ENCODE measurements at places on chromosomes 6 and 20.

GRCh38 chr6:11684901-11685480 is 93.6 kb downstream of the ADTRP start:
- no peak for DNase-seq

- no peak for DNase-seq
Measured at GRCh38 chr6:31010393-31011060, at the start of gene MUC22. Gene MUC22 (plus strand): TSS chr6:31010474. CDS start chr6:31010707, 233 bp downstream.

DNA sequence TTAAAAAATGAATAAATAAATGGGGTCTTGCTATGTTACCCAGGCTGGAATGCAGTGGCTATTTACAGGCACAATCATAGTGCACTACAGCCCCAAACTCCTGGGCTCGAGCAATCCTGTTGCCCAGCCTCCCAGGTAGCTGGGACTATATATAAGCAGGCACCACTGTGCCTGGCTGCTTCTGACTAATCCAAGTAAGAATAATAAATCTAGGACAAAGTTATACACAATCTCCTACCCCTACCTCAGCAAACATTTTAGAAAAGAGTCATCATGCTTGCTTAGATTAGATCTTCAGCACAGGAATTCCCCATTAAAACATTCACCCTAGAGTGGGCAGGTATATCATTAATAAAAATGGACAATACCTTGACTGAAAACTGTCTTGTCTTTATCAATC is 124.6 kb downstream of the REV3L start:
- DNase-seq = no peak

- no peak for DNase-seq
Measured at GRCh38 chr6:163761481-163761880, 347.0 kb downstream of the QKI start.

DNA sequence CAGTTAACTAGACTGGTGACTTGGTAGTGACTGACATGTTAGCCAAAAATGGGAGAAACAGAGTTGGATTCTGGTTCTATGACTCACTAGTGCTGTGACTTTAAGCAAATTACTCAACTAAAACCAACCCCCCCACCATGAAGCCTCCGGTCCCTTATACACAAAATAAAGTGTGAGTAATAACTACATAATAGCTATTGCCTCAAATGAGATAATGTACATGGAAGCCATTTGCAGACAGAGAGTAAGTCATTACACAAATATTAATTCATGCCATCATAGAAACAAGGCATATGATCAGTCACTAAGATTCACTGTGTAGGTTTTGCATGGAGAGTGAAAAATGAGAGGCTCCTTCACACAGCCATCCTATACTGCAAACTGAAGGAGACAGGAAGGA is 111.9 kb downstream of the HIVEP2 start:
- DNase-seq = peak; percentile 57

- DNase-seq = no peak
Measured at GRCh38 chr20:50695135-50695872, 4.0 kb upstream of the RIPOR3 start.

- no peak for DNase-seq
Measured at GRCh38 chr6:81890846-81891245, 138.4 kb upstream of the TENT5A start.

- no peak for DNase-seq
Measured at GRCh38 chr20:53804920-53805894, 211.6 kb upstream of the ZNF217 start.

GRCh38 chr6:79947191-79948186 is at the start of gene ELOVL4:
Gene ELOVL4 (minus strand): TSS chr6:79947553. CDS start chr6:79947279, 274 bp downstream.
- DNase-seq = peak; percentile 76

- no peak for DNase-seq
Measured at GRCh38 chr20:50574108-50574507, 63.9 kb downstream of the PTPN1 start.

- no peak for DNase-seq
Measured at GRCh38 chr6:51429017-51429712, 610.5 kb downstream of the TFAP2B start.

DNA sequence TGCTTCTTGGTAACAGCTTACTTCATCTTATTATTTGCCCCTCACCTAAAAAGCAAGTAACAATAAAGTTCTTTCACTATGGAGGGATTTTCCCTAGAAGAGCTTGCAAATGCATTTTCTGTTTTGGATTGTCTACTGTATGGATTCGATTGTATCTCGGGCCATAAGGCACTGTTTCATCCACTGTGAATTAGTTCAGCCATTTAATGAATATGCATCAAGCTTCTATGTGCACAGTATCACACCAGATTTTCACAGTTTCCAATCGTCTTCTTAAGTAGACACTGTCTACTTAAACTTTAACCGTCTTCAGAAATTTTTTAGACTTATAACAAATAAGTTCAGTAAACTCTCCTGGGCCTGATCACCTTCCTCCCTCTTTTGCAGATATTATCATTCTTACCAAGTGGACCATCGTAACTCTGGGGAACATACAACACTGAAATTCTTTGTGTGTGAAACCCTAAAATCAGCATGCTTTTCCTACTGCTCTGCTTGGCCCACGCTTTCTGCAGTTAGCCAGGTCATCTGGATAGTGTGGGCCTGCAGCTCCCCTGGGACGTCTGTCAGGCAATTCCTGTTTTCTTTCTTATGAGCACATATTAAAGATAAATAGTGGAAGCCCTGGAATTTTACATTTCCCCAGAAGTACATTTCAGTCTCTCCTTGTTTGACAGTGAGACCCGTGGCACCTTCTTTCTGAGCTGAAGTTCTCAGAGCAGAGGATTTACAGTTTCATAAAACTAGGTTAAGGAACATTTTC is 136.5 kb upstream of the PDE10A start:
- no peak for DNase-seq

DNA sequence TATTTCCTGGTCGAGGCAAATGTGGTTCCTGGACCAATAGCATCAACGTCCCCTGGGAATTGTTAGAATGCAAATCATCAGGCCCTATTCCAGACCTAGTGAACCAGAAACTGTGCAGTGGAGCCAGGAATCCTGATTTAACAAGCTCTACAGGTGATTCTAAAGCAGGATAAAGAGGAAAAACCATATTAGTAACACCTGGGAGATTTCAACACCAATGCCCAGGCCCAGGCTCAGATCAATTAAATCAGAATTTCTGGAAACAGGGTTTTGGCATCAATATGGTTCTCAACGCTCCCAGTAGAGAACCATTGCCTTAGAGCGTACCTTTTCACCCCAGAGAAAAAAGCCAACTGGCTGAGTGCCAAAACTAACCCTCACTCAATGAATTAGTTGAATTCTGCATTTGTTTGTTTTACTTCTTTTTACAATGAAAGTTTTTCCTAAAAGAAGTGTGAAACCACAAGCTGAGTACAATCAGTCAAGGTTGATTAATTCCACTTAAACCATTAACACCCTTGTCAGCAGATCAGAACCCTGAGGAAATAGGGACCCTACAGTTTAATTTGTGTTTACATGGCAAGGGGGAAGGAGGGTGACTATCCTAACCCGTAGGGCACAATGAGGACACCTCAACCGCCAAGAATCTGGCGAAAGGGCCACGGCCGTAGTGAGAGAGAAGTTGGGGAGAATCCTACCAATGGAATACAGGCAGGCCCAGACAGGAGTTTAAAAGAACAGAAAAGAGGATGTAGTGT is 34.9 kb upstream of the LOC128125822 start:
- DNase-seq = no peak

DNA sequence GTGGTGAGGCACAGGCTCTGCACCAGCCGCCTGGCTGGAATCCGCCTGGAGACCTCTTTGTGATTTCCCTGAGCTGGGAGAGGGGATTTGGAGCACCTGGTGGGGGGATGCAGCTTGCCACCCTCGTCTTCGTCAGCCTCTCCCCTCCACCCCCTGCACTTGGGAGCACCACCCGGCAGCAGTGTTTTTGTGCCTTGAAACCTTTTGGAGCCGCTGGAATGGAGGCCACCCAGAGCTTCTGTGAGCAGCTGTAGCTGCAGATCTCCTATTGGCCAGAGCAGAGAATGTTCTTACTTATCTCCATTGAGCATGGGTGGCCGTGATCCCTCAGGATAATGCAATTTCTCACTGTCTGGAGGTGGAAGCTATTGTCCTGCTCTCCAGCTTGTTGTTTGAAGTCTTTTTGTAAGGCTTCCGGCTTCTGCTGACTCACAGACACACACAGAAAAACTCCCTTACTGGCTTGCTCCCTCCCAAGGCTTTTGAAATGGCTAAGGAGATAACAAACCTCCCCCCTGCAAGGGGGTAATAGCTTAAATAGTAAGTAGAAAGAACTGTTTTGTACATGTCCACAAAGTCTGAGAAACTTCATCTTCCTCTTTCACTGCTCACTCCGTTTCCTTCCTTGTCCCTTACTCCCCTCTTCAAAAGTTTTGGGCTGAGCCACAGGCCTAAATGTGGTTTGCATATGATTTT is 271.2 kb downstream of the PRL start:
- peak; percentile 11 for DNase-seq

GRCh38 chr6:38656896-38657295 is 17.2 kb upstream of the BTBD9 start:
- DNase-seq = no peak

DNA sequence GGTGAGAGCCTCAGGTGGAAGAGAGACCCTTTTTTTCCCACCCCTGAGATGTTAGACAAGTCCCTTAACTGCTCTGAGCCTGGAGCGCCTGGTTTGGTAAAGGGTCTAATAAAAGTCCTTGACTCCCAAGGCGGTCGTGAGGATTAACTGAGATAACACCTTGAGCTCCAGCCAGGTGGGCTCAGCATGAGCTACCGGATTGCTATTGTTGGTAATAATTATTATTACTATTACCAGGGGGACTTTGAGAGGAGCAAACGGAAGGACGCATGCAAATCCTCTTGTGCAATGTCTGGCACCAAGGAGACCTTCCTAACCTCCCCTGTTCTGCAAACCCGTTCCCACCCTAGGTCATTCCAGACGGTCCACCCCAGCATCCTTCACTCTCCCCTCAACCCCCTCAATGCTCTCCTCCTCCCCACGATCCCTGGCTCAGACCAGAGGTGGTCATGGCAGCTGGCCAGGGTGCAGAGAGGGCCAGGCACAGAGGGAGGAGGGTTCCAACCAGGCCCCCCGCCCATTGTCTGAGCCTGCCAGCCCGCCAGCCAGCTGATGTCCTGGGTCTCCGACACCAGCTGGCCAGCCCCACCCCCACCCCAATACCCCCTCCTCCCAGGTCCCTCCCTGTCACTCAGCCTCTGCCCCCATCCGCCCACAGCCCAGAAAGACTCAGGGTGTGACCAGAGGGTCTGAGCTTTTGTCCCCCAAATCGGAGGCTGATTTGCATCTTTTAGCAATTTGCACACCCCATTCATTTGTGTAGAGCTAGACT is 14.3 kb upstream of the CBFA2T2 start:
- no peak for DNase-seq

GRCh38 chr6:5738211-5738610 is 268.5 kb downstream of the NRN1 start:
- DNase-seq = no peak

GRCh38 chr6:83096791-83097190 is 29.3 kb downstream of the DOP1A start:
- DNase-seq = no peak

- DNase-seq = peak; percentile 28
Measured at GRCh38 chr6:3915076-3915791, 66.1 kb downstream of the FAM50B start.

- DNase-seq = no peak
Measured at GRCh38 chr20:50704971-50705370, 13.6 kb upstream of the RIPOR3 start.

Measured in CD4-positive, alpha-beta T cell treated with Interleukin-17A for 4 hours (primary cell).